ENCODE measurements at places on chromosomes 12 and 14.

DNA sequence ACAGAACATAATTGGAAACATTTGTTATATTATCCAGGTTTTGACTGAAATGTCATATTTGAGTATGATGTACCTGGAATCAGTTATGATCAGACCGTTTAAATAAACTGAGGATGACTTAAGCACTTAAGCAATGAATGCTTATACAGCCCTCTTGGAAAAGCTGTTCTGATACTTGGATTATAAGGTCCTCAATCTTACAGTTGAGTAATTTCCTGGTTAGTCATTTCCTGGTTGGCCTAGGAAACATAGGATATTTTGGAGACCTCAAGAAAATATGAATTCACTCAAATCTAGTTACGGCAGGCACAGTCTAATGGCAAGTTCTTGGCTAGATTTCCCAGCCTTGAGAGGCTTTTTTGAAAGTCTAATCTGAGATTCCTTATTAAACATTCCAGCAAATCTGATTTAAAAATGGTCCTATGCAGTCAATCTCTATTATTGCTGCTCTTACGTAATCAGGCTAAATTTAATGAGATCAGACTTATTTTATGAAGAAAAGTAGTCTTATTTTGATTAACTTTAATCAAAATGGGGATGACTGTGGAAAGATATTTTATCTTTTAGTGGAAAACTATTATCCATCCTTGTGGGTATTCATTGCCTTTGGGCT lies 447.2 kb downstream of the SNAPC1 start:
- DNase-seq = no peak

DNA sequence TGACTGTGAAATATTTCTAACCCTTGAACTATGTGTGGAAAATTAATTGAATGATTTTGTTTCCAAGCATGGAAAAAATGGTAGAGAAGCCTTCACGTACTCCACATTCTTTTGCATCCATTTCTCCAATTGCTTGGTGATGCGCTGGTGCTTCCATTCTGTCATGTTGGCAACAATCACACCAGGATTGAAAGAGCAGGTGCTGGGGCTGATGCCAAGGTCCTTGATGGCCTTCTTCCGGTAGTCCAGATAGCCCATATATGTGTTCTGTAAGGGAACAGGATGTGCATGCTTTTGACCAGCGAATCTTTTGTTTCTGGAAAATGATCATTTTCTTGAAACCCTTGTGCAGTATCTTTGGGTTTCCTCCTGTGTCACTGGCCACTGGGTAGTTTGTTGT lies 28.6 kb downstream of the TDG start:
- no peak for DNase-seq

GRCh38 chr12:9851927-9852326 lies 17.2 kb downstream of the CLEC2B start:
- no peak for DNase-seq

DNA sequence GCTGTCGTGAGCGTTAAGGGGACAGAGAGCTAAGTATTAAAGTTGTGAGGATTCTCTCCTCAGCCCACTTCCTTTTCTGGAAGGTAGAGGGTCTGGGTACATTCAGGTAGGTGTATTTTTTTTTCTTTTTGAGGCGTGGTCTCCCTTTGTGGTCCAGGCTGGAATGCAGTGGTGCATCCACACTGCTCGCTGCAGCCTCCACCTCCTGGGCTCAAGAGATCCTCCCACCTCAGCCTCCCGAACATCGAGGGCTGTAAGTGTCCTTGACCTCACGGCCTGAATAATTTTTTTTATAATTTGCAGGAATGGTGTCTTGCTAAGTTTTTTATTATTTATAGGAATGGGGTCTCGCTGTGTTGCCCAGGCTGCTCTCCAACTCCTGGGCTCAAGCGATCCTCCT lies 1.4 kb downstream of the PUS1 start:
- no peak for DNase-seq

DNA sequence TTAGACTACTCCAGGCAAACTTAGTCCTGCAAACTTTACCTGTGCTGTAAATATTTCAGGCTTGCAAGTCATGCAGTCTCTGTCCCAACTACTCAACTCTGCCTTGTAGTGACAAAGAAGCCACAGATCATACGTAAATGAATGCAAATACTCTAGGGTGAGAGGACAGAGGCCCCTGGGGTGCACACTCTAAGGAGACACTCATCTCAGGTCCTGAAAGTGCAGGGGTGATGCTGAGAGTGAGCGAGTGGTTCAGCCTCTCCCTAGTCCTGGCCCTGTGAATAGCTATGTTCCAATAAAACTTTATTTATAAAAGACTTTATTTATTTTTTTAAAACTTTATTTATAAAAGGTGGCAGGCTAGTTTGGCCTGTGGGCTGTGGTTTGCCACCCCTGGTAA lies 34.9 kb downstream of the HCAR2 start:
- DNase-seq = no peak

DNA sequence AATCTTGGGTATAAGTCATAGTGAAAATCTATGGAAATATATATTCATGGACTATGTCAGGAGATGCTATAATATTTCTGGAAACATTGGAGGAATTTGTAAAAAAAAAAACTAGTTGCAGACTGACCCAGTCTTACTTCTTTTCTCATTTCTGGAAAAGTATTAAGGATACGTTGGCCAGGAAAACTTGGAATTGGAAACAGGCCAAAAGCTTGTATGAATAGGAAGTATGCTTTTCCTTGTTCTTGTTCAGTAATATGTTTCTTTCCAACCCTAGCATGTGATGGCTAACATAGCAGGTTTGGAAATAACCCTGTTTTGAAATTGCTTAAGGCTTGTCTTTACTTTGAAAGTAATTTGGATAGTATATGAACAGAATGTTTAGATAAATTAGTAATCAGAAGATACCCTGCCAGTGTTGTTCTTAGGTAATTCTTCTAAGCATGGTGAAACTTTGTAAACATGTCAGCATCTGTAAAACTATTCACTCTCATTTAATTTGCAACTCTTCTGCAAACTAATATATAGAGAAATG lies 316.2 kb downstream of the NPAS3 start:
- DNase-seq = no peak

DNA sequence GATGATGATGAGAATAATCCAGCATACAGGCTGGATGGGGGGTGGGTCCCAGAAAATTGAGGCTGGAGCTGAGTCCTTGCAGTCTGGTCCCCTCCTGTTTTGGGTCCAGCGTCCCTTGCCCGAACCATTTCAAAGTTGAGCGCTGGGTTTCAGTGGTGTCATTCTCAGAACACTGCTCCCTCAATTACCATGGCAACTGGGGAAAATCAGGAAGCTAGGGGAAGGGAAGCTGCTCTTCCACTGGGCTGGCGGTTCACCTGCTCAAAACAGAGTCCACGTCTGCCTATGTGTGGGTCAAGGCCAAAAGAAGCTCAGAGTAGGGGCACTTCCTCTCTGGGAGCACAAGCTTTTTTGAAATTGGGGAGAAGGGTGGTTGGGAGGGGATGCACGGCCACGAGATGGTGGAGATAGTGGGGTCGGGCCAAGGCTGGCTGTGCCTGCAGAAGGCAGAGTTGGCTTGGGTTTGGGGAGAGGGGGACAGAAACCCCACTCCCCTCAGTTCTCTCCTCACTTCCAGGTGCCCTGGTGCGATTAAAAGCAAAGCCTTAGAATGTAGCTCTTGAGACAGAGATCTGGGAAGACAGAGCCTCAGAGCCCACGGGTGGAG lies 1.7 kb upstream of the NOS1 start:
- DNase-seq = no peak
